ENCODE measurements at places on chromosomes 4 and X. TPM values are rescaled to one million over a fixed set of nuclear protein-coding genes. Genes with fewer than 3 reads are reported as not detected.

The POU3F4 gene
- total RNA-seq, result not detected

The FRMPD3 gene
- 0.14 TPM for total RNA-seq

The IL21 gene
- not detected for total RNA-seq

The ATP1B4 gene
- total RNA-seq, result not detected

The NEUROG2 gene
- 0.06 TPM for total RNA-seq

The MAGEA8 gene
- not detected for total RNA-seq

The CPLX1 gene
- 0.61 TPM for total RNA-seq

The ADH7 gene
- total RNA-seq, result not detected

The USP26 gene
- not detected for total RNA-seq

The ERVMER34-1 gene
- 0.32 TPM for total RNA-seq

The GAGE2A gene
- total RNA-seq, result not detected

The DDX53 gene
- total RNA-seq, result not detected

The HHIP gene
- total RNA-seq, result 0.60 TPM

The RIPPLY1 gene
- 0.12 TPM for total RNA-seq

The RPL36A gene
- 2,595 TPM for total RNA-seq

The ABLIM2 gene
- total RNA-seq, result 6.4 TPM

The ITM2A gene
- not detected for total RNA-seq

The TENM3 gene
- total RNA-seq, result 1.6 TPM

The ZNF157 gene
- total RNA-seq, result 0.05 TPM

The GABRQ gene
- 0.20 TPM for total RNA-seq

All from A549 treated with Hydrocortisone at 1 μM for 4 hours (cell line).